ENCODE measurements at places on chromosomes 2 and 18. TPM values are rescaled to one million over a fixed set of nuclear protein-coding genes. Genes with fewer than 3 reads are reported as not detected.

- DNase-seq: no peak
These were observed 1438.1 kb downstream of the DPP10 start for GRCh38 chr2:115880558-115880957.

DNA sequence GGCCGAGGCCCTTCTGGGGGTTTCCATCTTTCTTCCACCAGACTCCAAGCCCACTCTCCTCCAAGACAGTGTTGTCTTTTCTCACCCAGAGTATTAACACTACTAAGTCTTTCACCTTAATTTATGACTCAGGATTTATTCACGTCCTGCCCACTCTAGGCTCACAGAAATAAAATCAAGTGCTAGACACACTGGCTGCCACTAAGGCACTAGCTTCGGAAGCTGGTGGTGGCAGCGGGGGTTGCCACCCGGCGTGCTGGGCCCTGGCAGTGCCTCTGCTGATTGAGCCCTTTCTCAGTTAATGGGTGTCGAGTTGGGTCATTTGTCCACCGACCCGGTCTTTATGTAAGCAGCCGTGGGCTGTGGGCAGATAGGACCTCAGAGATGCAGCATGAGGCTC lies 93.6 kb upstream of the FZD5 start:
- no peak for DNase-seq

The CFAP53 gene
- total RNA-seq: 0.27 TPM

The UGT1A4 gene
- not detected for total RNA-seq

- peak; percentile 98 for DNase-seq
These were observed 111.8 kb downstream of the STPG4 start for GRCh38 chr2:47043142-47043890.
